ENCODE measurements at places on chromosomes 16 and 17.

DNA sequence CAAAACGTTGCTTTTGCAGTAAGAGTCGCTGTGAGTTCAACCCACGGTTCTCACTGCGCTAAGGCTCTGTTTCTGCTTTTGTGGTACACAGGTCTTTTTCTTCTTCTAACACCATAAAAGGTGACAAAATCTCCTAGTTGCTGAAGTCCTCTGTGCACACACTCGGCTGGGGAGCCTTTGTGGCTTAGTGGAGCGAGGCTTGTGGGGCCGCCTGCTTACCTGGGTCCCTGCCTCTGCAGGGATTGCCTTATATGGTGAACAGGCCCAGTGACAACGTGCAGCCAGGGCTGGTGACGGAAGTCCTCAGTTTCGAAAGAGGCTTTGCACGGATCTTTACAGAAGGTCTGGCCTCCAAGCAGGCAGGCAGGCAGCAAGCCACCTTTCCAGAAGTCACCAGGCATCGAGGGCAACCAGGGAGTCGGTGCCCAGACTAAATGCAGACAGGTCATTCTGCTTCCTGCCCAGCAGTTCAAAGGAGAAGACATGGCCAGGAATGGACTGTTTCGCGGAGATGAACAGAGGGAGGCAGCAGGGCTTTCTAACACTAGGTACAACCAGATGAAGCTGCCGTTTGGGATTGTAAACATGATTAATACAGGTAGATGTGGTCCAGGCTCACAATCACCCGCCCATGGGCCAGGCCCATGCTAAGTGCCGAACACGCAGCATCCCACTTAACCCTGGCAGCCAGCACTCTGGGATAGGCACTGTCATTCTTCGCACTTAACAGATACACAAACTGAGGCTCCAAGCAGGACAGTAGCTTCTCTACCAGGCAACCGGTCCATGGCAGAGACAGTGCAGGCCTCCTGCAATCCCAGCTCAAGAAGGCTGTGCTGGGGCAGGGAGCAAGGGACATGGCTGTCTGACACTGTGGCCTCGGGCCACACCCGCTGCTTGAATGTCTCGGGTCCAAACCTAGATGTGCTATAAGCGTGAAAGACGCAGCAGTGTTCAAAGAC lies 10.7 kb upstream of the MEAK7 start:
- DNase-seq: no peak

GRCh38 chr17:29838961-29839360 lies 91.1 kb downstream of the SSH2 start:
- DNase-seq: no peak

GRCh38 chr16:11188801-11189740 lies 66.9 kb downstream of the SOCS1 start:
- no peak for DNase-seq

DNA sequence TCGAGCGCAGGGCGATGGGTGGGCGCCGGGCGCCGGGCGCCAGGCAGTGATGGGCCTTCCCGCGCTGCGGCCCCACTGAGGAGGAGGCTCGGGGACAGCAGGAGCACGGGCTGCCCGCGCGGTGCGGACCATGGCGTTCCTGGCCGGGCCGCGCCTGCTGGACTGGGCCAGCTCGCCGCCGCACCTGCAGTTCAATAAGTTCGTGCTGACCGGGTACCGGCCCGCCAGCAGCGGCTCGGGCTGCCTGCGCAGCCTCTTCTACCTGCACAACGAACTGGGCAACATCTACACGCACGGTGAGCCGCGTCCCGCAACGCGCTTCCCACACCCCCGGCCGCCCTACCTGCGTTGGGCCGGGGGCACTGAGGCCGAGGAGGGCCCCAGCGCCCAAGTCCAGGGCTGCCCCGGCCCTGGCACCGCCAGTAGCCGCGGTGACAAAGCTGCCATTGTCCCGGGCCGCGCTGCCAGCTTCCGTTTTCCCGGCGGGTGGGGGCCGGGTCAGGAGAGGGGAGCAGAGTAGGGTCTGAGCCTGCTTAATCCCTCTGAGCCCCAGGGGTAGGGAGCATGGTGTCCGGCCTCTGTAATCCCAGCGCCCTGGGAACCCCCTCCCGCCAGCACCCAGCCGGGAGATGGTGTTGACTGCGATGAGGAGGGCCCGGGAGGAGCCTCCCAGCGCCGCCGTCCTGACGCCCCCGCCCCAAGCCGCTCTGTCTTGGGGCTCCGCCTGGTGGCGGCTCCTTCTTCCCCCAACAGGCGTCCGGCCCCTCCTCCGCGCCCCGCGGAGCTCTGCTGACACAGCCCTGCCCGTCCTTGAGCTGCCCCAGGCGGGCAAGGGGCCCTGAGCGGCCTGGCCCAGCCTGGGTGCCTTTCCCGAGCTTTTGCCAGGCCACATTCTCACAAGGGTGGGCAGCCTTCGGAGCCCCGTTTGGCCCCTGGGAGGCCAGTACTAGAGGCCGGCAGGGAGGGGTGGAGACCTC lies 685 bp downstream of the PAQR4 start:
- no peak for DNase-seq

GRCh38 chr17:77322514-77323412 lies 182.0 kb downstream of the SEC14L1 start:
- no peak for DNase-seq

DNA sequence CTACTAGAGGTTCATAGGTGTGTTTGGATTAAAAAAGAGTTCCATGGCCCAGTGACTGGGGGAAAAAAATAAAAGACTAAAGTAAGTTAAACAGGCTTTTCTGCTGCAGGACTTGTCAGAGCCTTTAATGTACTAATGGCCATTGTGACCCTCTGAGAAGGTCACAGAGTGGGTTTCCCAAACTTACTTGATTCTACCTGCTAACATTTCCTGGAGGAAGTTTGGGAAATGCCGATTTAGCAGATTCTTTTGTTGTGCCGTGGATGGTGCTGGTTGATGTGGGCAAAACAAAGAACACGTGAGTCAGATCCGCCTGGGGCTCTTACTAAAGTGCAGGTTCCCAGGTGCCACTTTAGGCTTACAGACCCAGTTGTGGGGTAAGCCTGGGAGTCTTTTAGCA lies 13.6 kb upstream of the STH start:
- no peak for DNase-seq

DNA sequence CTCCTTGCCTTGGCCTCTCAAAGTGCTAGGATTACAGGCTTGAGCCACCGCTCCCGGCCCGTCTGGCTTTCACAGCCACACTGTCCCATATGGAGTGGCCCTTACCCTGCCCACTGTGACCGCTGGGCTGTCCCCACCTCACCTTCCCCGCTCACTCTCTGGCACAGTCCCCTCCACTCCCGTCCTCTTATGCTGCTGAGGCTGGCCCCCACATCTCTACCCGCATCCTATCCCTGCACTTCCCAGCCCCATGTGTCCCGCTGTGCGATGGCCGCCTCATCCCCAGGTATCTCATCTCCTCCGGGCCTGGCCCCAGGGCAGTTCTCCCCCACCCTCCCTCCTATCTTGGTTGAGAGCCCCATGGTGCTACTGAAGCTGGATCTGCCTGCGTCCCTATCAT lies 93.2 kb downstream of the PGS1 start:
- DNase-seq: no peak

DNA sequence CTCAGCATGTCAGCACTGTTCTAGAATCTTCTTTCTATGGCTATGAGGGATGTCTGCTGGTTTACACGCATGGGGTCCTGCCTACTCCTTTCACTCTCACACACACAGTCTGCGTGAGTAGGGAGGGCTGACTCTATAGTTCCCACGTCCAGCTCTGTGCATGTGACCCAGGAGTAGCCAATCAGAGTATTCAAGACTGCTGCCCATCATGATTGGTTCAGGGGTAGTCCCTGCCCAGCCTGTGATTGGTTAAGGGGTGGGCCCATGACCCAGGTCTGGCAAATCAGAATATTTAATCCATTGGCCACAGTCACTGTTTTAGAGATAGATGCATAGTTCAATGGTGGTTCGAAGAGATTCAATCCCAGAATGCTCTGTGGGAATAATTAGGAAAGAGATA lies 151.3 kb upstream of the IRX3 start:
- DNase-seq: no peak
